ENCODE measurements at places on chromosomes 5 and 9.

DNA sequence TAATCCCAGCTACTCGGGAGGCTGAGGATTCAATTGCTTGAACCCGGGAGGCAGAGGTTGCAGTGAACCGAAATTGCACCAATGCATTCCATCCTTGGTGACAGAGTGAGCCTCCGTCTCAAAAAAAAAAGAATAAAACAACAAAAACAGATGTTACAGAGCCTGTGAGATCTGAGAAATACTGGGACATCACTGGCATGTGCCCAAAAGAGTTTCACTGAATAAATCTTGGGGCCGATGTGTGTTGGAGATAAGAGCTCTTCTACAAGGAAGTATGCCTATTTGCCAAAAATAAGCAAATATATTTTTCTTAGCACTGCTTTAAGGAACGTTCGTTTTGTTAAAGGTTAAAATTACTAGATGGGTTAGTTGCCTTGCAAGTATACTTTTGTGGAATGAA, 55.1 kb downstream of the KIAA1958 start:
- no peak overlapping the region for H3K4me3 ChIP-seq
- peaks cover 44% of the 10 kb centered on the region for H3K36me3 ChIP-seq
- H3K27me3 ChIP-seq: no peaks in the 10 kb centered on the region
- no peak for DNase-seq
- H3K4me1 ChIP-seq: peaks cover 18% of the 10 kb centered on the region

- H3K4me3 ChIP-seq: no peak overlapping the region
- DNase-seq: no peak
- peaks cover 43% of the 10 kb centered on the region for H3K4me1 ChIP-seq
- H3K36me3 ChIP-seq: peaks cover 5% of the 10 kb centered on the region
- H3K27ac ChIP-seq: no peak overlapping the region
These were observed 300.5 kb downstream of the NR2F1-AS1 start for GRCh38 chr5:93280518-93280917.

DNA sequence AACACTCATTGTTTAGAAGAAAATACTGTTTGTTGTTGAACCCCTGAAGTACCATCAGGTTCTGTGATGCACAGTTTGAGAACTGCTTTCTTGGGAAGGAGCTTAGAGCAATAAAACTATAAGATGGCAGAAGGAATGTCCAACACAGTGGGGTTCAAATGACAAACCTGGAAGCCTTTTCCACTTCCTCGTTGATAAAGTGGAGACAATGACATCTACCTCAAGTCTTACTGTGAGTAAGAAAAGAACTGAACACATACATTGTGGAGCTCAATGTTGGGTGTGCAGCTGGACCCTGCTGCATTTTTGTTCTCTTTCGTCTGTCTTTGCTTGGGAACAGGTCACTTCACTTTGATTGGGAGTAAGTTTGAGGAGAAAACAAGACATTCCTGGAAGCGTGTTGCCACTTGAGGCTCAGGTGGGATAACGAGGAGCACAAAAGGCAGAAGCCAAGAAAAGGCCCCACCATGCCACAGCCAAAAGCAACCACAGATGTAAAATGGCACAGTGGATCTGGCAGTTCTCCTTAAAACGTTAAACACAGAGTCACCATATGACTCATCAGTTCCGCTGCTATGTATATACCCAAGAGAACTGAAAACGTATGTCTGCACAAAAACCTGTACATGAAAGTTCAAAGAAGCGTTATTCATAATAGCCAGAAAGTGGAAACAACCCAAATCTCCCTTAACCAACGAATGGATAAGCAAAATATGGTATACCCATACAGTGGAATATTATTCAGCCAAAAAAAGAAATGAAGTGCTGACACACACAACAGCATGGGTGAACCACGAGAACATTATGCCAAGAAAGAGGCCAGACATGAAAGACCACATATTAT, 42.9 kb upstream of the SUB1 start:
- no peak overlapping the region for H3K4me3 ChIP-seq
- H3K27me3 ChIP-seq: peaks cover 5% of the 10 kb centered on the region
- H3K4me1 ChIP-seq: peaks cover 14% of the 10 kb centered on the region

- DNase-seq: no peak
- no peak overlapping the region for H3K4me3 ChIP-seq
- no peaks in the 10 kb centered on the region for H3K36me3 ChIP-seq
- H3K4me1 ChIP-seq: no peaks in the 10 kb centered on the region
These were observed 163.9 kb upstream of the RASA1 start for GRCh38 chr5:87103616-87104287.

GRCh38 chr5:142748568-142749249, 21.5 kb upstream of the ARHGAP26 start:
- no peak overlapping the region for H3K27ac ChIP-seq
- no peaks in the 10 kb centered on the region for H3K36me3 ChIP-seq
- no peak overlapping the region for H3K4me3 ChIP-seq
